Stimulated activated naive CD8-positive, alpha-beta T cell treated with anti-CD3 and anti-CD28 coated beads, Interleukin-15, Interleukin-2, amounts not matched to agents 100 U/mL and 50 U/mL, for 24 hours (primary cell): ENCODE measurements at places on chromosomes 7 and 10.

- peak; percentile 22 for DNase-seq
Measured at GRCh38 chr7:149196151-149196704, 882 bp downstream of the ZNF282 start.

GRCh38 chr10:11849911-11850310, 26.8 kb downstream of the PROSER2 start:
- no peak for DNase-seq

DNA sequence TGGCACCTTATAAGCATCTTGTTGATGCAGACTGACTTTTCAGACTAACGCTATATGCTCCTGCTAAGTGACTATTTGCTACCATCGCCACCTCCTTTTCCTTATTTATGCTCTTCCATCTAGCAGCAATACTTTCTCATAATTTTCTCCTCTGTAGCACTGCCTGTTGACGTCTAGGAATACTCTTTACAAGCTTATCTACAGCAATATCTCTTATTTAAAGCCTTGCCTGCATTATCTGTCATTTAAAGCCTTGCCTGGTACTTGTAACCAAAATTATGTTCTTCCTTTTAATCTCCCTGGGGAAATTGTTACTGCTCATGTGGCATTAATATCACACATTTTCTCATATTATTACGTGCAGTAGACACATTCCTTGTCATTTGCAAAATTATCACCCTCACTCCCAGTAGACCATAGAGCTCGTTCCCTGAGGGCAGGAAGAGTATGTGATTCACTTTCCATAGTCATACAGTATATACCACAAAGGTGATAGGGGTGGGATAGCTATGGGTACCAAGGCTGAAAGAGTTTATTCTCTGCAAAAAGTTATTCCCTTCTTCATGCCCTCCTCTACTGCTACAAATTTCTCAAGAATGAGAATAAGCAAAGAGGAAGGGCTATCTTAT, 359.7 kb upstream of the PCDH15 start:
- DNase-seq = no peak

DNA sequence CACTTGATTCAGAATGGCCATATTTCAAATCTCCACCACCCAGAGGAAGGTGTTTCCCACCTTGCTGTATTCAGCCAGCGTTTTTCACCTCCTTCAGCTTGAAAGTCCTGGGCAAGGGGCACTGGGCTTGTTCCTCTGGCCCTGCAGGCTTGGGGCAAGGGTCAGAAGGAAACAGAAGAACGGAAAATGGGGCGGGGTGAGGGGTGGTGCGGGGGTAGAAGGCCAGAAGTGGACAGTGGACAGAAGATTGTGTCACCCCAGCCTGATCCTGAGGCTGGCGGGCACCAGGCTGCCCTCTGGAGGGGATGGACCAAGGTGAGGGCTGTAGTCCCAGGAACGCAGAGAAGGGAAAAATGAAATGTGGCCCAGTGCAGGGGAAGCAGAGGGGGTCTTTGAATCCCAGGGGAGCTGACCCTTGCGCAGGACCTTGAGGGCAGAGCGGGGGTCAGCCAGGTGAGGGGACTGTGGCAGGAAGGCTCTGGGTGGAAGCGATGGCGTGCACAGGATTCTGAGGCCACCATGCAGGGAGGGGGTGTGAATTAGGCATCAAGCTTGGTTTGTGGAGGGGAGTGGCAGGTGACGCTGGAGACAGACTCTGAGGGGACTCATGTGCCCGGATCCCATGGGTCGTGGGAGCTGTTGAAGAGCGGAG, 23.0 kb downstream of the TMEM120A start:
- peak; percentile 2 for DNase-seq

DNA sequence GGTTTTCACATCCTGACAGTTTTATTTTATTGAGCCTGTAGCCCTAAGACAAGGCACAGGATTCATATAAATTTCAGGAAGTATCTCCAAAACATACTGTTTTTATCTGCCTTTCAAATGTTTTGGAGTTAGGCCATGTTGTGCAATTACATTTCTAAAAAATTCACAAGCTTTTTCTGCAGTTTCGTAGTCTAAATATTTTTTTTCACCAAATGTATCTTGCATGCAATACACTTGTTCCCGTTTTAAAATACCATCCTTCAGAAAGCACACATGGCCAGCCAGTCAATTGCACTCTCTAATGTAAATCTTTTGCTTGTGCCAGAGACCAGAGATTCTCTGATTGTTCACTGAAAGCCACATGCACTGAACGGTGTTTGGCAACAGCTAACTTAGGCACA, 161.5 kb upstream of the PRKCQ start:
- no peak for DNase-seq

- DNase-seq = no peak
Measured at GRCh38 chr7:2927592-2927991, 83.5 kb upstream of the GNA12 start.
